Esophagus muscularis mucosa (tissue), 4 donors: ENCODE measurements at places on chromosomes 12 and 14. TPM values are rescaled to one million over a fixed set of nuclear protein-coding genes. Genes with fewer than 3 reads are reported as not detected.

- no peak for DNase-seq
Measured at GRCh38 chr14:89476354-89476896, 59.4 kb upstream of the FOXN3 start.

- no peak for DNase-seq
Measured at GRCh38 chr12:92175961-92176360, 30.3 kb upstream of the BTG1 start.

GRCh38 chr14:61992139-61992538, 229.9 kb downstream of the SNAPC1 start:
- no peak for DNase-seq

DNA sequence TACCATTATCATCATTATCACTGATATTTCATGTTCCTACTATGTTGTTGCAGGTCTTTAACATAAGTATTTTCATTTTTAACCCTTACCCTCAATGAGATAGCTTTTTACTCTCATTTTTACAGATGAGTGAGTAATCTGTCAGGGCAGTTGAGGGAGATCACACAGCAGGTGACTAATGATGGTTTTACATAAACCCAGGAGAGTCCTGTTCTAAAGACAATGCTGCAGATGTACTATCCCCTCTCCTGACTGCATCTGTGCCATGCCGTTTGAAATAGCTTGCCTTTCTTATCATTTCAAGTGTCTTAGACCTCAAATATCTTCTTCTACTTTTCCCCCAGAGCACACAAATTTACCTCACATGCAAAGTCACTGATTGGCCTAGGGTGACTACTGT, 1552.1 kb upstream of the SEL1L start:
- no peak for DNase-seq

- no peak for DNase-seq
Measured at GRCh38 chr12:3468329-3468728, 22.7 kb upstream of the PRMT8 start.

GRCh38 chr14:98959410-98959809, 312.6 kb downstream of the BCL11B start:
- peak; percentile 60 for DNase-seq

DNA sequence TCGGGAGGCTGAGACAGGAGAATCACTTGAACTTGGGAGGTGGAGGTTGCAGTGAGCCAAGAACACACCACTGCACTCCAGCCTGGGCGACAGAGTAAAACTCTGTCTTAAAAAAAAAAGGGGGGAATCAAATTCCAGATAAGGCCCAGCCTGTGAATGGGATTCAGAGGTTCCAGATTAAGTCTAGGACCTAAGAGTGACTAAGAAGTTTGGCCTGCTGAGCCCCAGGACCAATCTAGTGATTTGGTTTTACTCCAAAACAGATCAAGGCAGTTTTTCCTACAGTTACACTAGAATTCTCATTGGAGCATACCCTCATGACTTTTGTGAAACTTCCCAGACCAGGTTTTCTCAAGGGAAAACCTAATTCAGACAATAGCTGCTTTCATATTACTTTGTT, 22.8 kb downstream of the EXOC5 start:
- DNase-seq: no peak

DNA sequence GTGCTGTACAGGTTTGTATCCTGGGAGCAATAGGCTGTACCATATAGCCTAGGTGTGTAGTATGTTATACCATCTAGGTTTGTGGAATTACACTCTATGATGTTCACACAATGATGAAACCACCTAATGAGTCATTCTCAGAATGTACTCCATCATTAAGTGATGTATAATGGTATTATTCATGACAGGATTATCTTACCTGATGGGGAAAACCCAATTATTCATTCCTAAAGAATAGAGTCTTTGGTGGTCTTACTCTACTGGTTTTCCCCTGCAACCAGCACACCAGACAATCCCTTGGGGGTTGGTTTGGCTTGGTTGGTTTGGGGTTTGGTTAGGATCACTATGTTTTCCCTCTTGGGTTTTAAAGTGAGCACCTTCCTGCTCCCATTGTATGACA, 12.6 kb upstream of the OR10P1 start:
- no peak for DNase-seq

DNA sequence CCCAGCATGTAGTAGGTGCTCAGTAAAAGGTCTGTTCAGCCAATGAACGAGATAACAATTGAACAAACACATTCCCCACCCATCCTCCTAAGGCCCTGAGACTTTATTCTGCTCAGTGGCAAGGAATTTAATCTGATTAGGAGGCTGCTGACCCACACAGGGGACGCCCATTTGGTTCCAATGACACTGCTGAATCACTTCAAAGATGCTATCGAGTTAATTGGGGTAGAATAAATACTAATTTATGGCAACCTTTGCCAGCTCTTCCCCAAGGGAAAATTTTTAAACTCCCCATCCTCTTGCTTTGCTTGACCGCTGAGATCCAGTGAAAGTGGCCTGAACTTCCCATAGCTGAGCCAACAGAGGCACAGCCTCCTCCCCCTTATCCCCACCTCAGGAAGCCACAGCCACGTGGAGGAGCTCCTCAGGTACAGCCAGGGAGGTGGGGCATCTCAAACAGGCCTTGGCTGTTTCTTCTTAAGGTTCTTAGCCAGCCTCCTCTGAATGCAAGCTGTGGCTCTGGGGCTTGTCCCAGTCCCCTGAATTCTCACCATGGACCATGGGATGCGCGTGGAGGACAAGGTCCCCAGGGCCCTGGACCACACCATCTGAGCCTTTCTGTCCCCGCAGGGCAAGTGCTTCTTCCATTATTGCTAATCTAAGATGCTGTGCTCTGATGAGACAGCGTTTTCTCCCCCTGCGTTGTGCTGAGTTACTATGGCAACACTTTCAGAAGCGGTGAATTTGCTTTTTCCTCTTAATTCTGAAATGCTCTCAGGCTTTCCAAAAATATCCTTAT, 26.7 kb downstream of the C14orf132 start:
- no peak for DNase-seq

DNA sequence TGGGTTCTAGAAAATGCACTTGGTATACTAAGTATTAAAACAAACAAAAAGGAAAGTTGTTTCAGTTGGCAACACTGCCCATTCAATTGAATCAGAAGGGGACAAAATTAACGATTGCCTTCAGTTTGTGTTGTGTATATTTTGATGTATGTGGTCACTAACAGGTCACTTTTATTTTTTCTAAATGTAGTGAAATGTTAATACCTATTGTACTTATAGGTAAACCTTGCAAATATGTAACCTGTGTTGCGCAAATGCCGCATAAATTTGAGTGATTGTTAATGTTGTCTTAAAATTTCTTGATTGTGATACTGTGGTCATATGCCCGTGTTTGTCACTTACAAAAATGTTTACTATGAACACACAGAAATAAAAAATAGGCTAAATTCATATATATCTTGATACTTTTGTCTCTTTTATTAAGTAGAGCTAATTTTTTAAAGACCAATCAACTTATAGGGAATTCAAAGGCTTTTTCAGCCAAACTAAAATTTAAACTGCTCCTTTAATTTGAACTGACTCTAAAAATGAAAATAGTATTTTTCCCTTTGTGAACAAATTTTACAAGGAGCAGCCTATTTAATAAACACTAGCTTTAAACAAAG, 2.8 kb downstream of the FOXG1 start:
- DNase-seq: no peak

DNA sequence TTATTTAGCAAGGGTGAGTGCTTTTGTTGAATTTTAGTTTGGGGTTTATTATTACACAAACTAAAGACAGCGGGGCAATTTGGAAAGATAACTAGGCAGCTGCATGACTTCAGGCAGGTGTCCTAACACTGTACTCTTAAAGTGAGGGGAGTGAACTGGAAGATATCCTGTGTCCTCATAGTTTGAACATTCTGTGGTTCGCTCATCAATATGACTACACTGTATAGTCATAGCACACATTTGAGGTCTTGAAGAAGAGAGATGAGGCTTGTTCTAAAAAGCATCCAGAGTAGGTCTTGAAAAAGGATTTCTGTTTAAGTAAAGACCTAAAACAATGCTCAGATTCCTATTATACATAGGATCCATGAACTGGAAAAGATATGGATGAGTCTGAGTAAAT, 1.7 kb upstream of the MAP3K9 start:
- no peak for DNase-seq

DNA sequence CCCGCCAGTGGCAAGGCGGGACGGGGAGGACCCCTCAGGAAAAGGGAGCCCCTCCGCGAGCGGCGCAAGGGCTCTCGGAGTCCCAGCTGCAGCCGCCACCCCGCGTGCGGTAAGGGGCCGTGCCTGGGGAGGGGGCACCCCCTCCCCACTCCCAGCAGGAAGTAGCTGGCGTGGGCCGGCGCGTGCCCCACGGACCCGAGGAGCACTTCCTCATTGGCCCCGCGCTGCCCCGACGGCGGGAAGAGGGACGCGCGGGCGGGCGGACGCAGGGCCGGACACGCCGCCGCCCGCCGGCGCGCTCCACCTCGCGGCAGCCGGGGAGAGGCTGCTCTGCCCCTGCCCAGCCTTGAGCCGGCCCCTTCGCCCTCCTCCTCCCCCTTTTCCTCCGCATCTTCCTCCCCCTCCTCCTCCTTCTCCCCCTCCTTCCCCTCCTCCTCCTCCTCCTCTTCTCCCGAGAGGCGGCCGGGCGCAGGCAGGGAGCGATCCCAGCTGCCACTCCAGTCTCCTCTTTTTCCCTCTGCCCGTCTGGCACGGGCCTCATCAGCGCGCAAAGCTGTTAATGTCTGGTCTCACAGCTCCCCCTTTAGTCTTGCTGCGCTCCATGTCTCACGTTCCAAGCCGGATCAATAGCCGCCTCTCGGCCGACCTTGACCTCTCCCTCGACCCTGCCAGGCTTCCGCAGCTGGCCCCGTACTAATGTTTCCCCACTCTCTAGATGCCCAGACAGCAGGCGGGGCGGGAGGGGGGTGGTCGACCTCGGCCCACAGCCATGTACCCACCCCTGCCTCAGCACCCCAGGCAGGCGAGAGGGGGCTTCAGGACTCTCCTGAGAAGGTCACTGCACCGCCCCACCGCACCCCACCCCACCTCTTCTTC, 2.6 kb upstream of the BCL11B start:
- DNase-seq: no peak

DNA sequence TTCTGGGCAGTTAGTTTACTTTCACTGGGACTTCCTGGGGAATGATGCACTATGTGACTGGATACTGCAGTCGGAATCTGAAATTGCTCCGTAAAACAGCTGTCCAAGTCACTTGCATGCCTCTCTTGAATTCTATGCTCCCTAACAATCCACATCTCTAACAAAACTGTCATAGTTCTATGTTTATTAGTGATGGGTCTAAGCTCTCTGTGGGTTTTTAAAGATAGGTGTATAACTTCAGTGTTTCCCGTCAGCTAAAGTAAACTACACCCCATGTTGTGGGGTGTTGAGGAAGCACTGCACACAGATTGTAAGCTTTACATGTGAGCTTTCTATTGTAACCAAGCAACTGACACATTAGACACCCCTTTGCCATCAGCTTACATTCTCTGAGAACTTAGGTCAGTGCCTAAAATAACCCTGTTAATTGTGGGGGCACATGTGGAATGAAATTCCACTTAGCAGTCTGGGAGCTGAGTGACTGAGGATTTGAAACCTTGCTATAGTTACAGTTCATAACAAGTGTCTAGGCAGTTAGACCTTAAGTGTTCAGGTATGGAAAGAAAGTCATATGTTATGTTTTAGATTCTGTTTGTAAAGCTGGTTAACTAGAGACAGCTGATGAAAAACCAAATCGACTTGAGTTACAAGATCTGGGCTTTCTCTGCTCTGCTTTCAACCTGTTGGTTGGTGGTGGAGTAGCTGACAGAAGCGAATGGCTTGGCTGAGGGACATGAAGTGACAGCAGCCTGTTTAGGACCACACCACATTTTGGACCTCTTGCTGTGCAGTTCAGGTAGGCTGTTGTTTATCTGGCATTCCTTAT, 165.7 kb downstream of the AKAP6 start:
- DNase-seq: no peak

- no peak for DNase-seq
Measured at GRCh38 chr12:1184402-1184801, 193.4 kb downstream of the ERC1 start.

DNA sequence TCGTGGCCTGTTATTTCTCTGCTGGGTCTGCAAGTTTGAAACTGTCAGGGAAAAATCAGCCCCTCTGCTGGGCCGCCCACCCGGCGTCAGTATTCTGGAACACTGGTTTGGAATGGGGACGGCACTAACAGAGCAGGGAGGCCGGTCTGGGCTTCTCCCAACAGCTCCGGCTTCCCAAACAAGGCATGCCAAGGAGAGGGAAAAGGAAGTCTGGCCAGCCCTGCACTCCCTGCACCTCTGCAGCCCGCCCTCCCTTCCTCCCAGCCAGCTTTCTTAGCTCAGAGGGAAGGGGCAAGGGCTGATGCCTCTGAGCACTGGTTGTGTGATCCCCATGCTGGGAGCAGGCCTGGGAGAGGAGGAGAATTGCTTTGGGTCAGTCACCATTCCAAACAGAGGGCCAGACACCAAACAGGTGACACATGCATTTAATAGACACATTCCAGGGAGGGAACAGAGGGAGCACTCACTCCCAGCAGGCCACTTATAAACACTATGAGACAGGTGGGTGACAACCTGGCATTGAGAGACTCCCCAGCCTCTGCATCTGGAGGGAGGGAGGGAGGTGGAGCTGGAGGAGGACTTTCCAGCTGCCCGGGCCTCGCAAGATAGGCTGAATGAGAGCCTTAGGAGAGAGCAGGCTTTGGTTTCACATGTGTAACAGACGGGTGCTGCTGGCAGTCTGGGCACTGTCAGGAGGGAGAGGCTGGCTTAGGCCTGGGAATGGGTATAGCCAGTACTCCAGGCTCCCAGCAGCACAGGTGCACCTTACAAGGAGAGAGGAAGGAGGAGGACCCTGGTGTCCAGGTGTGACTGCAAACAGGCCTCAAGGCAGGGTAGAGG, 10.3 kb downstream of the KRT75 start:
- DNase-seq: no peak

GRCh38 chr14:59294662-59294992, 106.2 kb downstream of the DAAM1 start:
- no peak for DNase-seq

DNA sequence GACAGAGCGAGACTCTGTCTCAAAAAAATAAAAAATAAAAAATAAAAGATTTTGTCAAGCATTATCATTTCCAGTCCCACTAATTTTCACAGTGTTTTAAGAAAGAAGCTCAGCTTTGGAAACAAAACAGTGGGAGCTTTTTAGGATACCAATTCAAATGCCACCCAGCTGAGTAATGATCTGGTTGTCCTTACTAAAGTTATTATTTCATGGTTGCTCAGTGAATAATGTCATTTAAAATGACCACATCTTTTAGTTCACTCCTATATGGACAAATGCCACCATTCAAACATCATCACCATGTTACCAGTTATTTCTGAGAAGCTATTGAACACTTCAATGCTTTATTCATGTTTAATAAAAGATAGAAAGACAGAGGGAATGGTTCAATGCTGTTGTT, 365.0 kb downstream of the CCER1 start:
- no peak for DNase-seq

The SLCO1B1 gene
- not detected for total RNA-seq

The KERA gene
- total RNA-seq: not detected

The GDF3 gene
- 0.40 TPM for total RNA-seq

The PLA2G1B gene
- total RNA-seq: not detected

The NOVA1 gene
- total RNA-seq: 22.4 TPM

The TRPV4 gene
- total RNA-seq: 0.63 TPM

The GPR135 gene
- 9.1 TPM for total RNA-seq

The SLC4A8 gene
- 0.97 TPM for total RNA-seq

The PLEKHG7 gene
- not detected for total RNA-seq

The TMEM233 gene
- 0.91 TPM for total RNA-seq

The NR1H4 gene
- not detected for total RNA-seq

The GALNT16 gene
- total RNA-seq: 5.8 TPM

The CD69 gene
- total RNA-seq: 2.9 TPM

The OAS2 gene
- 8.4 TPM for total RNA-seq

The BEST3 gene
- not detected for total RNA-seq

The EML5 gene
- 3.7 TPM for total RNA-seq

The NFYB gene
- total RNA-seq: 90.9 TPM

The RBMS2 gene
- total RNA-seq: 31.6 TPM

The KCNC2 gene
- 0.17 TPM for total RNA-seq
